A673 (cell line): ENCODE measurements at places on chromosomes 4 and X.
A peak's percentile ranks its signal among the peaks of the same experiment; 100 is the strongest.

DNA sequence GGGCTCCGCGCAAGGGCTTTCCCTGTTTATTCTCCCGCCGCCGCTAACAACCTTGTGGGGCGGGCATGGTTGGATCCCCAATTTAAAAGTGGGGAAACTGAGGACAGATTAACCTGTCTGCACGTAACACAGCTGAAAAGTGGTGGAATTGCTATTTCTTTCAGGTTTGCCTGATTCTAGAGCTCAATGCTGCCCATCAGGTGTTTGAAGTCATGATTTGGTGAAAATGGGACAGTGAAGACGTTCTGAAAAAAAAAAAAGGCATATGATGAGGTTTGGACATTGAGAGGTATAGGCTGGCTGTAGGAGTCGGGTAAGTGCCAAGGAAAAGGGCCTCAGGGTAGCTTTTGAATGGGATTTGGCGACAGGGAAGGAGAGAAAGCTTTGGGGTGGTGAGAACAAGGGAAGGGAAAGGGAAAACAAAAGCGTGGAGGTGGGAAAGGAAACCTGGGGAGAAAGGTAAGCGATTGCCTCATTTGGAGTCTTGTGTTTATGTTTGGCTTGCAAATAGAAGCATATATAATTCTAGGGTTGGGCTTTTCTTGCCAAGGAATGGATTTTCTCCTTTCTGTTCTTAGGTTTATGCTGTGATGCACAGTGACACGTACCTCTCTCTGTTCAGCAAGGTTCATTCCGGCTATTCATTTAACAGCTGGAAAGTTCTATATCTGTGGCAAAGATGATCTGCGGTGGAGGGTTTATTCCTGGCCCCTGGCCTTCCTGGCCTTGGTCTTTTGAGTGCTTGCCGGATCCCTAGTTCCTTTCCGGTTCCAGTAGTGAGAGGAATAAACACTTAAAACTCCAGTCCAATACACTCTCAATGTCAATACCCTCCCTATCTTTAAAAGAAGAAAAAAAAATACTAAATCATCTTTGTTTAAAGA is 2.4 kb upstream of the STIM2 start:
- DNase-seq = no peak

DNA sequence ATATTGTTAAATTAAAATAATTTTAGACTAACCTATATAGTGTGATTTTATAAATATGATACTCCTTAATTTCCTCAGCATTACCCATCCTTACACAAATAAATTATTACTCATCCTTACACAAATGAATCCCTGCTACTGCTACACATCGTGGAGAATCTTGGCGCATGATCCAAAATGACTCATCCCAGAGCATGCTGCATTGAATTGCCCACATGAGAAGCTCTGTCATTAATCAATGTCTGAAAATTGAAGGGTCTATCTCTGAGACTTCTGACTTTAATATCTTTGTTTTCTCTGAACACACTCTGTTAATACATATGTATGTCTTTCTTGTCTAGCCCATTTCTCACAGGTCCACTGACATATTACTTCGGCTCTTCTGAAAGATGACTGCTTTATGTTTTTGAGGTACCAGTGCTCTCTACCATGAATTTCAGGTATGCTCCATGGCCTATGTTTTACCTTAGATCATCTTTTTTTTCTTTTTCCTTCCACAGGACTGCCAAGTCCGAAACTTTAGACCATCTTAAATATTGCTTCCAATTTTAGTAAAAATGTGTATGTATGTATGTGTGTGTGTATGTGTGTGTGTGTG is 15.7 kb upstream of the DUSP21 start:
- peak; percentile 65 for DNase-seq

- no peak for DNase-seq
Observed at GRCh38 chrX:40570346-40571093, 10.2 kb upstream of the ATP6AP2 start.

- no peak for DNase-seq
Observed at GRCh38 chr4:123244137-123244536, 152.5 kb upstream of the SPRY1 start.

GRCh38 chrX:15497865-15498264 is 2.7 kb upstream of the BMX start:
- peak; percentile 77 for DNase-seq

DNA sequence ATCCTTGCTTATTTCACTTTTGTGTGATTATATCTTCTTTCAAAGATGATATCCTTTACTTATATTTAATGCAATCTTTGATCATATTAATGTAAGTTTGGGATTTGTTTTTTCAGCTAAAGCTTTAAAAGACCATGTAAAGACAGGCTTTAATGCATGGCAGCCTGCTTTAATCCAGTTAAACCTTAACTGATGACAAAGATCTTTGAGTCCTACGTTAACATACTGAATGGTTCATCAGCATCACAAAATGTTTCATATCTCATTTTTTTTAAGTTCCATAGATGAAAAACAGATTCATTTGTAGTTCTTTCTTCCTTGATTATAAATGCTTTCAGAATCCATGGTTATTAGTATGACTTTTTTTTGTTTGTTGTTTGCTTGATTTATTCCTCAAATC is 1102.8 kb downstream of the FSTL5 start:
- DNase-seq = no peak

GRCh38 chr4:185969657-185970056 is 99.3 kb upstream of the TLR3 start:
- DNase-seq = no peak

- no peak for DNase-seq
Observed at GRCh38 chr4:78689700-78690323, 86.3 kb upstream of the BMP2K start.

DNA sequence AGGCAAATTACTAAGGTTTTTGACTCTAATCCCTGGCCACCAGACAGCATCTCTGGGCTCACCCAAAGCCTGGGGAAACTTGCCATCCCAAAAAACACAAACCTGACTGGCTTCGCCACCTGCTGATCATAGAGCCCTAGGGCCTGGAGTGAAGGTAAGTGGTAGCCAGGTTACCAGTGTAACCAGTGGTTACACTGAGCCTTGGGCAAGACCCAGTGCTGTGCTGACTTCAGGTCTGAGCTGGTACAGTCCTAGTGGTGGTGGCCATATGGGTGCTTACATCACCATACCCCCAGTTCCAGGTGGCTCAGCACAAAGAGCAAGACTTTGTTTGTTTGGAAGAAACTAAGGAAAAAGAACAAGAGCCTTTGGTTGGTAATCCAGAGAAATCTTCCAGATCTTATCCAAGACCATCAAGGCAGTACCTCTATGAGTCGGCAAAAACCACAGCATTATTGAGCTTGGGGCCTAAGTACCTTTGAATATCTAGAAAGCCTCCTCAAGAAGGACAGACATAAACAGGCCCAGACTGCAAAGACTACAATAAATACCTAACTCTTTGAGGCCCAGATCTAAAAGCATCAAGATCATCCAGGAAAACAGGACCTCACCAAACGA is 13.7 kb downstream of the MED14 start:
- no peak for DNase-seq

GRCh38 chr4:7910952-7911578 is 28.6 kb downstream of the AFAP1 start:
- DNase-seq = no peak

GRCh38 chr4:88897180-88897579 is 159.8 kb downstream of the FAM13A start:
- no peak for DNase-seq

DNA sequence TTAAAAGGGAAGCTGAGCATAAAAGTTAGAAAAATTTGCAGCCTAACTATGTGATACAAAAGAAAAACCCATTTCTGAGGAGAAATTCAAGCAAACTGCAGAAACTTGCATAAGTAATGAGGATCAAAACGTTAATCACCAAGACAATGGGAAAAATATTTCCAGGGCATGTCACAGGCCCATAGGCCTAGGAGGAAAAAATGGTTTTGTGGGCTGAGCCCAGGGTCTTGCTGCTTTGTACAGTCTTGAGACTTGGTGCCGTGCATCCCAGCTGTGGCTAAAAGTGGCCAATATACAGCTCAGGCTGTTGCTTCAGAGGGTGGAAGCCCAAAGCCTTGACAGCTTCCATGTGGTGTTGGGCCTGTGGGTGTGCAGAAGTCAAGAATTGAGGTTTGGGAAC is 37.7 kb upstream of the ADAMTS3 start:
- DNase-seq = no peak

DNA sequence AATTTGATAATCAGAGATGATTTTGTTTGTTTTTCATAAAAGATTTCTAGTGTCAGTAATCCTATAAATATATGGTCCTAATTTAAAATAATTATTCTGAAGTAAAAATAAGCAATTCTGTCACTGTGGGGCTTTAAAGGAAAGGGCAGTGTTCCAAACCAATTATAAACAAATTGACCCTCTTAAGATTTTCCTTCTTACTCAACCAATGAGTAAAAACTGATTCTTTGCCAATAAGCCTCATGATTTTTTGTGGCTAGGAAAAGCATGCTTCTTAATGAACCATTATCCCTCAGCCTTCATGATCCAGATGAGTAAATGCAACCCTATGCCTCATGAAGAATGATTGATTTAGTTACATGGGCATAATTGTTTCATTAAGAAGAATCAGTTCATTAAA is 1010.4 kb downstream of the ADGRL3 start:
- no peak for DNase-seq

GRCh38 chr4:91436556-91436955 is 867.2 kb upstream of the GRID2 start:
- DNase-seq = no peak

DNA sequence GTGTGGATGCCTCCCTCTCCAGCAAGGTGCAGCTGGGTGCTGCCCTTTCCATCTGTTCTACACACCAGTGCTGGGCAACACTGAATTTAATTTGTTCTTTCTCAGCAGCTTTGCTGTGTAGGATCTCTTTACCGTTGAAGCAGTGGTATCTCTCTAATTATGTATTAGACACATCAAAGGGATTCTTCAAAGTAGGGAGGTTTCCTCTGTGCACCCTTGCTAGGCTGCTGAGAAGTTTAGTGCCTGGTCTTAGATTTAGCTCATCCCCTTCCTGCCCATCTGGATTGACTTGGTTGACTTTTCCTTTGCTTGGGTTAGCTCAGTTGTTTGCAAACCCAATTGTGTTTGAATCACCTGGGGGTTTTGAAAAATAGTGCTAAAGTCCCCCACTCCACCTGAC is 27.8 kb upstream of the LDB2 start:
- no peak for DNase-seq

GRCh38 chr4:81392164-81392563 is 79.5 kb downstream of the RASGEF1B start:
- no peak for DNase-seq

- DNase-seq = peak; percentile 62
Observed at GRCh38 chr4:146453181-146453807, 68.4 kb downstream of the SLC10A7 start.

DNA sequence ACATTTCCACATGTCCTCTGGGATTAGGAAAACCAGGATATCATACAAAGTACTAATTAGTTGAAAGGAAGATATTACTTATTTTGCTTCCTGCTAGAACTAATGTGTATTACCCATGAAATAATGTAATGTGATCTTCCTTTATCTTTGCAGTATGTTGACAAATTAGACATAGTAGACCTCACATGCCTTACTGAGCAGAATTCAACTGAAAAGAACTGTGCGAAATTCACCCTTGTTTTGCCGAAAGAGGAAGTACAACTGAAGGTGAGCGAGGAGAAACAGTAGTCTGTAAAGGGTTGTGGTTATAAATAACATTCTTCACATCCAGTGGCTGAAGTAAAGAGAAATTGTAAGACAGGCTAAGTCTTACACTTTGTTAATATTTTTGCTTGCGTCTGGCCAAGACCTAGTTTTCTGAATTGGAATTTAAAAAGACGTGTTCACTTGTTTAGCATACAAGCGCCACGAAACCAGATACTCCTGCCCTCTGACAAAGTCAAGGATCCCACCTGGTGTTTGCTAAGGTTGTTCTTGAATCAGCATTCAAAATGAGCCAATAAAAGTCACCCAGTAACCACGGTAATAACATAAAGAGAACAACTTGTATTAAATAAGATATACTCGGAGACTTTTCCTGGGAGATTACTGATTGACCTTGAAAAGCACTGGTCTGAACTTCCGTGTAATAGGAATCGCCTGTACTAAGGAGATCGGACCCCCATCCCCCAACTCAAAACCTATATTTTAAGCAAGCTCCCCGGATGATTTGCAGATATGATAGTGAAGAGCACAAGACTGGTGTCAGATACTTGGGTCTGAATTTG is 16.9 kb downstream of the STAP1 start:
- DNase-seq = no peak

- DNase-seq = peak; percentile 54
Observed at GRCh38 chrX:39907964-39908661, 189.6 kb downstream of the BCOR start.

DNA sequence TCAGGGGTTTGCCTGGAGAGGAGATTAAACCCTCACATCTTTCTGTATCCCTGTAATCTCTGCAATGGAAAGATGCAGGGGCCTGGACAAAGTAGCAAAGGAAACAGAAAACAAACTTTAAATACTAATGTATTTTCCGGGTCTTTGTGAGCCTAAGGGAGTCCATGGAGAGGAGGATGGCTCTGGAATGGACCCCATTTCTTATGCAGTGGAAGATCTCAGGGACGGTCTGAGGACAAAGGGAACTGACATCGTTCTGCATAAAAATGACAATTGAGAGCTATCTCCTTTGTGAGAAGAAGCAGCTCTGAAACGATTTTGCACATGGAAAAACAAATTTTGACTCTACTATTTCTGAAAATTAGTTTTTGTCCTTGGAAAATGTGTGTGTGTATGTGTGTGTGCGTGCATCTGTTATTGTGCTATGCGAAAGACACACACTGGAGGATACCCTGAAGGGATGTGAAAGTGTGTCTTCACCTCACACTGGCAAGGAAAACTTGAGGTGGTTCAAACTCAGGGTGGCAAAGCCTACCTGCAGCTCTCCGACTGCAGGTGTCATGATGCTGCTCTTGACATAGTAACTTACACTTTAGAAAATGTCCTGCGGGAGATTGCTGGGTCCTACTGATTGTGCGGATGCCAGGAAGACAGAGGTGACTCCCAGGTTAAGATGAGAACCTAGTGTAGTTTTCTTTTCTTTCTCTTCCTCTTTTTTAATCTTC is 126.4 kb upstream of the JADE1 start:
- no peak for DNase-seq

DNA sequence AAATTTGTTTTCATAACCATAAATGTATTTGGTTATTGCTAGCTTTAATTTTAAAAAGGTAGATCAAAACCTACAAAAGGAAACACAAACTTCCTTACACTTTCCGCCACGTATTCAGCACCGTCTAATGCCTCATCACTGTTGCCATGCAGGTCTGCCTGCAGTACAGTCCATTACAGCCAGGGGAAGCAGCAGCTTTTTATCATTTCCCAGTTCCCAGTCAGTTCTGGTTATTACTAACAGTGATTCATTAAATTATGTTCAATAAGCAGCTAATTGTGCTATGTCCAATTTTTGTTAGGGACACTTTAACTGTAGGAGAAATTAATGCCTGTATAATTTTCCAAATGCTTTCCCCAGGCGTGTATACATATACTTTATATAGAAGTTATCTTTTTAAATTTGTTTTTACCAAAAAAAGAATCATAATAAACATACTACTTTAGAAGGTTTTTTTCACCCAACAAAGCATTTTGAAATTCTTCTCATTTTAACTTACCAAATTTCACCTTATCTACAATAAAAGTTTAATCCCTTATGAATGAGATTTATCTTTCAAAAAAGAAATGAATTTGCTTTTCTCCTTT is 93.3 kb downstream of the ANXA3 start:
- DNase-seq = peak; percentile 67
